Forelimb muscle (tissue), 1 donor: ENCODE measurements at places on chromosomes 13 and 19. TPM values are rescaled to one million over a fixed set of nuclear protein-coding genes. Genes with fewer than 3 reads are reported as not detected.

- DNase-seq: no peak
Observed at GRCh38 chr19:48489608-48490216, 20.5 kb downstream of the CYTH2 start.

GRCh38 chr19:14005349-14006084 is 603 bp downstream of the RFX1 start:
- peak; percentile 58 for DNase-seq

The COG6 gene
- 16.4 TPM for polyA plus RNA-seq

The DYRK1B gene
- 53.2 TPM for polyA plus RNA-seq

The TMEM238 gene
- 0.23 TPM for polyA plus RNA-seq
